Left renal cortex interstitium (tissue), 4 donors: ENCODE measurements at places on chromosomes 16 and 17.

- DNase-seq, result no peak
Observed at GRCh38 chr17:48282303-48282702, 147.7 kb downstream of the SKAP1 start.

- no peak for DNase-seq
Observed at GRCh38 chr17:72219137-72219823, 98.5 kb downstream of the SOX9 start.

- DNase-seq, result no peak
Observed at GRCh38 chr17:55233840-55234239, 30.9 kb upstream of the HLF start.

DNA sequence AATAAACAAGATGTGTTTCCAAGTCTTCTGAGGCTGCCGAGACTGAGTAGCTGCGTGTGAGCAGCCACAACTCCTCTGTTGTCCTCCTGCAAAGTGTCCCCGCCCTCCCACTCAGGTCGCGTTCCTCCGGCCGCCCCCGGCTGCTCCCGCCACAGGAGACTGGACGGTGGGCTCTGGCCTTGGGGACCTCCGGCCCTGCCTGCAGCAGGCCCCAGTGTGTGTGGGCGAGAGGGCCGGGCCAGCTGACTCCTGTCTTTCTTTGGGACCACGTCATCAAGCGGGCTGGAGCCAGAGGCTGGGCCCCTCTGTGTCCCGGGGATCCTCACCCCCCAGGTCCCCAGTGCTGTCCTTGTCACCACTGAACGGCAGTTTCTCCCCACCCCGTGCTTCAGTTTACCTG is 175.3 kb downstream of the NPIPB11 start:
- no peak for DNase-seq
